Effector CD4-positive, alpha-beta T cell (primary cell): ENCODE measurements at places on chromosomes 3 and 15.

- DNase-seq, result no peak
These were observed 194.8 kb downstream of the CLSTN2 start for GRCh38 chr3:140129768-140130284.

- no peak for DNase-seq
These were observed 1.7 kb upstream of the HHATL start for GRCh38 chr3:42704136-42704841.

GRCh38 chr3:72560846-72561675 lies 287.2 kb downstream of the SHQ1 start:
- DNase-seq, result no peak

DNA sequence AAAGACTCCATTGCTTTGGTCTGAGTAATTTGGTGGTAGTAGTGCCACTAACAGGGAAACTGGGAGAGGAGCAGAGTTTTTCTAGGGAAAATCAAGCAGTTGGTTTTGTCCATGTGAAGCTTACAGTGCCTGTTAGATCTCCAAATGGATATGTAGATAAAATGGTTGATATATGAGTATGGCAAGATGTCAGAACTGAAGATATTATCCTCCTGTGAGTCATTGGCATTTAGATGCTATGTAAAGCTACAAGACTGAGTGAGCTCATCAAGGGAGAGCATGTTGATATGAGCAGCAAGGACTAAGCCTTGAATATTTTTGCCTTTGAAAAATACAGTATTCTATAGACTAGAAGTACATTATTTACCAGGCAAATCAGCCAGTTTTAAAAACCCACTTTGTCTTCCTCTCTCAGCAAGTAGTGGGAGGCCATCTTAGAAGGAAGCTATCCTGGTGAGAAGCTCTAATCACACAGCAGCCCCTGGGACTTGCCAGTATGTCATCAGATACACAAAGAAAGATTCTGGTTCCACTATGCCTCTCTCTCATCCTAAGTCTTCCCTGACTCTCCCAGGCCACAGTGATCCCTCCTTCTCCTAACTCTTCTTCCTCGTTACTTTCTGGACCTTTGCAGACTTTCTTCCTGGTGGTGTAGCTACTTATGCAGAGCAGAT lies 77.4 kb upstream of the ANKRD28 start:
- no peak for DNase-seq

GRCh38 chr3:141528800-141529199 lies 42.0 kb downstream of the RASA2 start:
- DNase-seq, result no peak

GRCh38 chr3:97736928-97737327 lies 27.6 kb upstream of the ARL6 start:
- no peak for DNase-seq
